ENCODE measurements at places on chromosomes 7 and 10.

DNA sequence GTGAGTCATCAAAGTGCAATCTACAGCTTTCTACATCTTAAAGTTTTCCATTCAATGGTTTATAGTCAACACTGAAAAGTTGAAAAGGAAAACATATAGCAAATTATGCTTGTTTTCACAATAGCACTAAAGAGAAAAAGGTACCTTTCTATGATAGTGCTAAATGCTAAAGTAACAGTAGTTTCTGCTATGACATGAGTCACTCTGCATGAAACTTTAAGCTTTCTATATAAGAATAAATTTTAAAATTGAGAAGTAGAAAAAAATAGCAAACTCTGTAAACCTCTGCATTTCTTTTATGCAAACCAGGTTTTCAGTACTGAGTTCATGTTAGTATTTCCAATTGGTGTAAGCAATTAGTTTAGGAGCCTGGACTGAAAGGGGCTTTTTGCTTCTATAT, 31.2 kb upstream of the TMEM168 start:
- no peak for DNase-seq

GRCh38 chr10:4781955-4782354, 44.1 kb upstream of the AKR1E2 start:
- DNase-seq, result no peak

- DNase-seq, result no peak
Observed at GRCh38 chr7:43110791-43111535, 1.5 kb upstream of the HECW1 start.

GRCh38 chr10:83801983-83802382, 337.3 kb upstream of the GHITM start:
- DNase-seq, result no peak

- DNase-seq, result no peak
Observed at GRCh38 chr10:33150889-33151288, 183.6 kb downstream of the NRP1 start.

DNA sequence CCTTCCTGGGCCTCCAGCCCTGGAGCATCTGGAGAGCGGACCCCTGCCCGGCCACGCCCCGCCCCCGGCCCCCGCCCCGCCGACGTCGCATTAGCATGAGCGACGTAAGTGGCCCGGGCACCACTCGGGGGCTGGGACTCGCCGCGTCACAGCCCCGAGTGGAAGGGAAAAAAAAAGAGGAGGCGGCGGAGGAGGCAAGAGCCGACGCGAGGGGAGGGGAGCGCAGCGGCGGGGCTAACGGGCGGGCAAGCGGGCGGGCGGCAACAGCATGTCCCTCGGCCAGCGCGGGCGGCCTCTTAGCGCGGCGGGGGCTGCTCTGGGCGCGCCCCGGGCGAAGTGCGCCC, at the start of gene SLC18A3:
TSS of gene SLC18A3 (plus strand) at position 197 of the 344 bp plus-strand sequence. CDS start 431 bp downstream, outside the sequence.
- no peak for DNase-seq

Measured in fibroblast of the conjunctiva (primary cell).